ENCODE measurements at places on chromosomes 4 and X. TPM values are rescaled to one million over a fixed set of nuclear protein-coding genes. Genes with fewer than 3 reads are reported as not detected.

NUDT11 gene
- total RNA-seq = 35.0 TPM

RAB40A gene
- total RNA-seq = 0.47 TPM

PLCXD1 gene
- total RNA-seq = 36.4 TPM

GUCY1B1 gene
- total RNA-seq = 2.2 TPM

ABCG2 gene
- not detected for total RNA-seq

MAGEB2 gene
- not detected for total RNA-seq

ZNF157 gene
- 2.9 TPM for total RNA-seq

DRD5 gene
- total RNA-seq = not detected

FAM47E gene
- 2.9 TPM for total RNA-seq

GK2 gene
- total RNA-seq = not detected

AKAP4 gene
- total RNA-seq = not detected

UCHL1 gene
- total RNA-seq = 1,012 TPM

PNMA5 gene
- not detected for total RNA-seq

UGT2B7 gene
- not detected for total RNA-seq

SLC49A3 gene
- not detected for total RNA-seq

EFHC2 gene
- total RNA-seq = not detected

TMEM164 gene
- total RNA-seq = 56.6 TPM

MAGEA1 gene
- total RNA-seq = not detected

Measured in glutamatergic neuron (in vitro differentiated cells).